ENCODE measurements at places on chromosomes 13 and 19.

DNA sequence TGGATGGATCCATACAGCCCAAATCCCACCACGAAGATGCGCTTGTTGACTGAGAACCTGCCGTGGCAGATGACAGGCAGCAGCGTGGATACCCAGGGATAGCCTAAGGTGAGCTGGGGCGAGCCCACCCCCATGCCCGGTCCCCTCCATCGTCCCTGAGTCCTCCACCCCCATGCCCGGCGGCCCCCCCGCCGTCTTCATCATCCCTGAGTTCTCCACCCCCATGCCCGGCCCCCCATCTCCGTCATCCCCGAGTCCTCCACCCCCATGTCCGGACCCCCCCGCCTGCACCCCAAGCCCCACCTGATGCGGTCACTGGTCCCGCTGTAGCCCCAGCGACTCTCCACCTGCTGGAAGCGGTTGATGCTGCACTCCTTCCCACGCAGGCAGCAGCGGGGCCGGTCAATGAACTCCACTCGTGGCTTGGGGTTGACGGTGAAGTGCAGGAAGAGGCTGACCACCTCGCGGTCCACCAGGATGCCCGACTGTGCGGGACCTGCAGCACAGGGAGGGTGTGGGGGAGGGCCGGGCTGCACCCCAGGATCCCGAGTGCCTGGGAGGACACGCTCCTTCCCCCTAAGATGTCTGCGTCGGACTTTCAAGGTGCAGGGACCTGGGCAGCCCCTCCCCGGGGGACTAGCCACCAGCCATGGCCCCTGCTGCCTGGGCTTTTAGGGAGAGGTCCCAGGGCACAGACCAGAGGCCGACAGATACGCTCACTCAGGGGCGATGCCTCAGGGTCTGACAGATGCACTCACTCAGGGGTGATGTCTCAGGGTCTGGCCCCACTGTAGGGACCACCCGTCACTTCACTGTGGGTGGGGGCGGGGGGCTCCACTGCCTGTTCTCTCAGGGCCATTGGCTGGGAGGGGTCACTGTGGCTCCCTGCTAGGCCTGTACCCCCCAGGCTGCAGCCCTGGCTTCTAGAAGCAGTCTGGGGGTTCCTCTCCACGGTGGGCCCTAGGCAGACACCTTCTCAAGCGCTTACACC lies 28.0 kb downstream of the BTBD2 start:
- DNase-seq: no peak

GRCh38 chr13:55577847-55578210 lies 1562.9 kb upstream of the PRR20A start:
- no peak for DNase-seq

DNA sequence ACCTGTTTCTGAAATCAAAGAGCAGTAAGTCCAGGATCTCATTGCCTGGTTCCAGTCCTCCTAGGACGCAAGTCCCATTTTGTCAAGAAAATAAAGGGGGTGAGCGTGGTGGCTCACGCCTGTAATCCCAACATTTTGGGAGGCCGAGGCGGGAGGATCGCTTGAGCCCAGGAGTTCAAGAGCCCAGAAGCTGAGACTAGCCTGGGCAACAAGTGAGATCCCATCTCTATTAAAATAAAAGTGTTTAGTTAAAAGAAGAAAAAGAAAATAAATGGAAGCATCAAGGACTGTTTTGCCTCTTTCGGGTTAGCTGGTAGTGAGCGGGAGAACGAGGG lies 344 bp upstream of the HAUS5 start:
- DNase-seq: no peak

DNA sequence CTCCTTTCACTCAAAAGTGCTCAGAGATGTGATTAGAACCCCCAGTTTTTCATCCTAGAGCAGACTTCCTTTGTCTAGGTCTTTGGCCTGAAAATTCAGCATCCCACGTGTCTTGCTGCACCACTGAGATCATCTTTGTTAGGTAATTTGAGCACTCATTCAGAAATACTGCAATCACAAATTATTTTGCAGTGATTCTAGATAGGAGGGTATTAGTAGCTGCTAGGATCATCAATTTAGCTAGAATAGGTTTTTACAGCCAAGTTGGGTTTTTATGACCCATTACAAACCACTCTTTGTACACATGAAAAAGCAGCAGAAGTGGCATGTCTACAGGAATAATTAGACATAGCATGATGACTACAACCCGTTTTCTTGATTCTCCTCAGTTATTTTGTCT lies 219.6 kb downstream of the GPC6 start:
- DNase-seq: no peak
